ENCODE measurements at places on chromosomes 7 and 10. TPM values are rescaled to one million over a fixed set of nuclear protein-coding genes. Genes with fewer than 3 reads are reported as not detected.

- no peak overlapping the region for H3K4me3 ChIP-seq
- H3K27me3 ChIP-seq: no peaks in the 10 kb centered on the region
- H3K4me1 ChIP-seq: peaks cover 3% of the 10 kb centered on the region
- DNase-seq: no peak
- H3K27ac ChIP-seq: no peak overlapping the region
- H3K36me3 ChIP-seq: no peaks in the 10 kb centered on the region
Measured at GRCh38 chr10:86830043-86830591, 73.7 kb downstream of the BMPR1A start.

The C7orf57 gene
- 0.71 TPM for total RNA-seq

GRCh38 chr7:29442146-29442545 is 121.5 kb upstream of the PRR15 start:
- no peaks in the 10 kb centered on the region for H3K27me3 ChIP-seq
- DNase-seq: no peak
- no peaks in the 10 kb centered on the region for H3K4me1 ChIP-seq
- H3K36me3 ChIP-seq: no peaks in the 10 kb centered on the region

- no peak overlapping the region for H3K4me3 ChIP-seq
- H3K4me1 ChIP-seq: peaks cover 10% of the 10 kb centered on the region
- no peak overlapping the region for H3K27ac ChIP-seq
- H3K36me3 ChIP-seq: no peaks in the 10 kb centered on the region
Measured at GRCh38 chr7:5237286-5237685, 45.5 kb upstream of the SLC29A4 start.

- H3K27ac ChIP-seq: no peak overlapping the region
- no peaks in the 10 kb centered on the region for H3K4me1 ChIP-seq
- no peak for DNase-seq
Measured at GRCh38 chr7:141844256-141844655, 3.0 kb upstream of the PRSS37 start.

GRCh38 chr10:32377458-32378259 is 30.7 kb upstream of the EPC1 start:
- no peaks in the 10 kb centered on the region for H3K27me3 ChIP-seq
- peaks cover 12% of the 10 kb centered on the region for H3K36me3 ChIP-seq
- peaks cover 29% of the 10 kb centered on the region for H3K4me1 ChIP-seq
- H3K4me3 ChIP-seq: no peak overlapping the region

The HTR7 gene
- total RNA-seq: not detected

The UPK3B gene
- 1.6 TPM for total RNA-seq

- H3K4me1 ChIP-seq: no peaks in the 10 kb centered on the region
- H3K27ac ChIP-seq: no peak overlapping the region
- no peaks in the 10 kb centered on the region for H3K27me3 ChIP-seq
- peaks cover 49% of the 10 kb centered on the region for H3K36me3 ChIP-seq
Measured at GRCh38 chr10:110584006-110584405, 16.5 kb downstream of the SMC3 start.

- peaks cover 23% of the 10 kb centered on the region for H3K4me1 ChIP-seq
- H3K36me3 ChIP-seq: peaks cover 1% of the 10 kb centered on the region
- H3K27me3 ChIP-seq: peaks cover 50% of the 10 kb centered on the region
- peak overlapping the region; percentile 89 for H3K4me3 ChIP-seq
- DNase-seq: peak; percentile 10
Measured at GRCh38 chr10:112952282-112953173, 2.5 kb downstream of the TCF7L2 start.

DNA sequence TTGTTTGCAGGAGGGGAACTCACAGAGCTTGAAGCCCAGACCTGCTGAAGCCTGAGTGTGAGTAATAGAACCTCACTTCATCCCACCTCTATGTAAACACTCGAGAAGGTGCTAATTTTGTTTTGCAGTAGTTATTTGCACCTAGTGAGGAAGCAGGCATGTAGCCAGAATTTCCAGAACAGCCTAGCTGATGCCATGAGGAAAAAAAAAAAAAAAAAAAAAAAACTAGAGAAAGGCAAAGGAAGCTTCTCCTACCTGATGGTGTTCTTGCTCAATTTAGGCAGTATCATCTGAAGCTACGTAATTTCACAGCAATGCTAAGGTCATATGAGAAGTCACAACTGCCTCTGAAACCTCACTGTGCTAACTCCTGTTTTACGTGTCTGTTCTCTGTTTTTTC is 13.6 kb upstream of the GPR37 start:
- H3K4me3 ChIP-seq: no peak overlapping the region
- H3K27me3 ChIP-seq: peaks cover 1% of the 10 kb centered on the region
- no peak overlapping the region for H3K27ac ChIP-seq
- DNase-seq: no peak

The IDI2 gene
- total RNA-seq: not detected

Measured in activated CD4-positive, alpha-beta memory T cell treated with anti-CD3 and anti-CD28 coated beads for 36 hours (primary cell).